ENCODE measurements at places on chromosomes 6 and 20.

GRCh38 chr6:149503872-149504271, 19.1 kb upstream of the ZC3H12D start:
- H3K27ac ChIP-seq: no peak overlapping the region
- H3K4me3 ChIP-seq: no peak overlapping the region
- H3K27me3 ChIP-seq: no peaks in the 10 kb centered on the region
- no peak for DNase-seq
- peaks cover 9% of the 10 kb centered on the region for H3K36me3 ChIP-seq

- peak; percentile 10 for DNase-seq
- H3K27me3 ChIP-seq: no peaks in the 10 kb centered on the region
These were observed 88.0 kb downstream of the PRND start for GRCh38 chr20:4809707-4810106.

DNA sequence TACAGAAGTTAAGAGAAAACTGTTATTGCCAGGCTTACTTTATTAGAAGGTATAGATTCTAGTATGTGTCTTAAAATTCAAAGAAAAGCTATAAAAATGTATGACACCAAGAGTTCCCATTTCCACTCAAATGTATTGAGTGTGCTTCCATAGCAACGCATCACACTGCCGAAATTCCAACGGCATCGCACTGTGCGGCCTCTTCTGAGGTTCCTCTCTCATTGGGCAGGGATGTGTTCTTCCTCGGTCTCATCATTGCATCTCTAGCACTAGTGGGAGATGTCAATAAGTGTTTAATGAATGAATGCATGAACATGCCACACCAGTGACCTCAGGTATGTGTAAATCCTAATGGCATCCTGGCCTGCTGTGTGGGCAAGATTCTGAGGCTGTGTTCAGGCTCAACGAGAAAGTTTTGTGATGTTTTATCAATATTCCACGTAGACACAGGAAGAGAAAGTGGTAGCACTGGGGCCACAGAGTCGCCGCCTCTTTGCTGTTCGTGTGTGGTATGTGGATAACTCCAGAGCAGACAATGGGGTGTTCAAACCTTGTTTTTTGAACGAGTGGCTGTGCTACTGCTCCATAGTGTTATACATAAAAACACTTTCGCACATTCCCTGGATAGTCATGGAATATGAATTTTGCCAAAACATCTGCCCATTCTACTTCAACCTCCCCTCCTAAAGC, 171.6 kb downstream of the ADGB start:
- no peak overlapping the region for H3K27ac ChIP-seq
- no peaks in the 10 kb centered on the region for H3K27me3 ChIP-seq
- peak overlapping the region; percentile 7 for H3K4me3 ChIP-seq
- no peaks in the 10 kb centered on the region for H3K36me3 ChIP-seq
- DNase-seq: peak; percentile 5

GRCh38 chr20:5859608-5860007, 90.7 kb downstream of the TRMT6 start:
- H3K27me3 ChIP-seq: no peaks in the 10 kb centered on the region
- H3K4me1 ChIP-seq: no peaks in the 10 kb centered on the region
- H3K36me3 ChIP-seq: no peaks in the 10 kb centered on the region
- DNase-seq: no peak
- no peak overlapping the region for H3K27ac ChIP-seq

DNA sequence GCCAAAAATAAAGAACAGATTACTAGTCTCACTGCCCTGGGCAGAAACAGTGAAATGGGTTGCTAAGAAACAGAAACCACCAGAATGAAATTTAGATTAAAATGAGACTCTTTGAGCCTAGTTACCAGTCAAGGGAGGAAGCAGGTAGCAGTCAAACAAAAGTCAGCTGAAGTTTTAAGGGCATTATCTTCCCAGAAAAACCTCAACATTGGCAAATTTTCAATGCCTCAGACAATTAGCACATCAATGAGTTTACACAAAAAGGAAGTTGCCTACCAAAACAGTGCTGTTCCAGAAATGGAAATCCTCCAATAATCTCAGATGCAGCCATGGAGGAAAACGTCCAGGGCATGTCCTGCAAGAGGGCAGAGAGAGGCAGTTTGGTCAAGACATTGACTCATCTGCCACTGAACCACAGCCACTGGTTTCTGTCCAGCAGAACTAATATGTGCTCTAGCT, 399.7 kb upstream of the ADGRB3 start:
- H3K4me3 ChIP-seq: no peak overlapping the region
- H3K27me3 ChIP-seq: no peaks in the 10 kb centered on the region
- no peaks in the 10 kb centered on the region for H3K4me1 ChIP-seq
- H3K27ac ChIP-seq: no peak overlapping the region
- no peak for DNase-seq

- H3K27me3 ChIP-seq: no peaks in the 10 kb centered on the region
- H3K27ac ChIP-seq: no peak overlapping the region
- H3K36me3 ChIP-seq: no peaks in the 10 kb centered on the region
- no peak for DNase-seq
- no peak overlapping the region for H3K4me3 ChIP-seq
These were observed 105.2 kb upstream of the BMP2 start for GRCh38 chr20:6662309-6662708.

GRCh38 chr6:139017227-139017626, 11.3 kb upstream of the ABRACL start:
- no peak overlapping the region for H3K4me3 ChIP-seq
- H3K27me3 ChIP-seq: no peaks in the 10 kb centered on the region
- no peak overlapping the region for H3K27ac ChIP-seq
- H3K4me1 ChIP-seq: no peaks in the 10 kb centered on the region
- no peak for DNase-seq

GRCh38 chr6:158041370-158041769, 59.7 kb downstream of the SYNJ2 start:
- peak overlapping the region; percentile 76 for H3K27ac ChIP-seq
- peaks cover 7% of the 10 kb centered on the region for H3K4me1 ChIP-seq
- peaks cover 3% of the 10 kb centered on the region for H3K36me3 ChIP-seq
- no peaks in the 10 kb centered on the region for H3K27me3 ChIP-seq
- no peak for DNase-seq

DNA sequence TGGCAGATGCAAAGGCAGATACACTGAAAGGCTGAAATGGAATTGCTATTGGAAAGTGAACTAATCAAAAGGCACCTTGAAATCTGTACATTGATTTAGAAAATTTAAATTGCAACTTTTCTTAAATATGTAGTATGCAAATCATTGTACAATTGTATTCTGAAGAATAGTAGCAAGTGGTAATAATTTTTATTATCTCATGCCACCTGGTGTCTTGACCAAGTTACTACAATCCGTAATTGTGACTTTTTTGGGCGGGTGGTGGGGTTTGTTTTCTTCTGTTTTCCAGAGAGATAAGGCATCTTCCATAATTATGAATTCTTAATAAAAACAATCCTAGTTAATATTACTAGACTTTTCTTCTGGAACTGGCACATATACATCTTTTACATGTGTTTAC, 12.5 kb upstream of the BCKDHB start:
- no peak overlapping the region for H3K27ac ChIP-seq
- H3K4me1 ChIP-seq: no peaks in the 10 kb centered on the region
- no peak overlapping the region for H3K4me3 ChIP-seq
- no peaks in the 10 kb centered on the region for H3K36me3 ChIP-seq

- no peaks in the 10 kb centered on the region for H3K4me1 ChIP-seq
- DNase-seq: no peak
- no peaks in the 10 kb centered on the region for H3K36me3 ChIP-seq
- H3K27me3 ChIP-seq: no peaks in the 10 kb centered on the region
- H3K27ac ChIP-seq: no peak overlapping the region
These were observed 78.3 kb downstream of the BTBD3 start for GRCh38 chr20:11995805-11996567.

- H3K4me1 ChIP-seq: no peaks in the 10 kb centered on the region
- no peak overlapping the region for H3K27ac ChIP-seq
- no peaks in the 10 kb centered on the region for H3K27me3 ChIP-seq
- H3K4me3 ChIP-seq: no peak overlapping the region
These were observed 132.1 kb downstream of the MMS22L start for GRCh38 chr6:97150932-97151331.

- no peak overlapping the region for H3K27ac ChIP-seq
- no peak overlapping the region for H3K4me3 ChIP-seq
- no peaks in the 10 kb centered on the region for H3K4me1 ChIP-seq
- no peak for DNase-seq
- no peaks in the 10 kb centered on the region for H3K27me3 ChIP-seq
These were observed 8.9 kb downstream of the NFS1 start for GRCh38 chr20:35690265-35690664.

DNA sequence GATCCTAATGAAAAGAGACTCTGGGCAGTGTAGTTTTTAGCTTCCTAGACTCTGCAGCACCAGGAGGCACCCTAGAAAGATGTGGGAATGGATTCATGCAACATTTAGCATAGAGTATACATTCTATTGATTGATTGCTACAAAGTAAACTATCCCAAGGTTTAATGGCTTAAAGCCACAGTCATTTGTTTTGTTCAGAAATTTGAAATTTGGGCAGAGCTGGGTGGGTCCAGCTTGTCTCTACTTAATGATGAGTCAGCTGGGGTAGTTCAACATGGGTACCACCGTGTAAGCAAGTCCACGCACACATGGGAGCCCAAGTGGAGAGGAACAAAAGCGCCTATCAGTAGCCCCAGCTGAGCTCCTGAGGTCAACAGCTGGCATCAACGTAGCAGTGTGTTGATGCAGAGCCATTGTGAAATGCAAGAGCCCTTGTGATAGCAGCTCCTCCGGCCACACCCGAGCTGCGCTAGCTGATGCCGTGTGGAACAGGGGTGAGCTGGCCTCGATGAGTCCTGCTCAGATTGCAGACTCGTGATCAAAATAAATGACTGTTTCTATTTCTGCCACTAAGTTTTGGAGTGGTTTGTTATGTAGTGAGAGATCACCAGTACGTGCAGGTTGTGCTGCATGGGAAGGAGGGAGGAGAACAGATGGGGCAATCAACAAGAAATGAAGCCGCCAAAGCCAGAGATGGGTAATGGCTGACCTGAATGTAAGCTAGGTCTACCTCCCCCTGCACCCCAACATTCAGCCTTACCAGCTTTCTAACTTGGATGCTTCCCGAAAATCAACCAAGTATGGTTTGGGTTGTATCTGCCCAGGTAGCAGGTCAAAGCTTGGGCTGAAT, 45.7 kb upstream of the TRAF3IP2 start:
- no peaks in the 10 kb centered on the region for H3K4me1 ChIP-seq
- no peak overlapping the region for H3K4me3 ChIP-seq
- DNase-seq: no peak
- no peaks in the 10 kb centered on the region for H3K36me3 ChIP-seq

DNA sequence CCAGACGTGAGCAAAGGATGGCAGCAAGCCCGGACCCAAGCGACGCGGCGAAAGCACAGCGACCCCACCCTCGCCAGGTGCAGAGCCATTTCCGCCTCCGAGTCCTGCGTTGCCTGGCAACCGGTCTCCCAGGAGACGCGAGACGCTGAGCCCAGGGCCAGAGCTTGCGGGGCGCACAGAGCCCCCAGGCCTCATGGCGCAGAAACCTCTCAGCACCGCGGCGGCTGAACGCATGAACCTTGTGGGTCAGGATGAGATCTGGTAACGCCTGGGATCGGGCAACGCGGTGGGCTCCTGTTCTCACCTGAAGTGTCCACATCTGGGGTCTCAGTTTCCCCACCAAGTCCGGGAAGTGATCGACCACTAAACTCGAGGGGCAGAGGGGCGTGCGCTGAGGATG, 77.7 kb downstream of the ANKRD60 start:
- DNase-seq: no peak
- no peaks in the 10 kb centered on the region for H3K27me3 ChIP-seq
- no peak overlapping the region for H3K27ac ChIP-seq
- no peak overlapping the region for H3K4me3 ChIP-seq
- H3K4me1 ChIP-seq: no peaks in the 10 kb centered on the region

- no peaks in the 10 kb centered on the region for H3K36me3 ChIP-seq
- no peaks in the 10 kb centered on the region for H3K27me3 ChIP-seq
- DNase-seq: no peak
- no peak overlapping the region for H3K4me3 ChIP-seq
- no peak overlapping the region for H3K27ac ChIP-seq
These were observed 60.9 kb downstream of the TFAP2C start for GRCh38 chr20:56689852-56690485.

- no peak overlapping the region for H3K27ac ChIP-seq
- H3K27me3 ChIP-seq: no peaks in the 10 kb centered on the region
- DNase-seq: no peak
- no peaks in the 10 kb centered on the region for H3K36me3 ChIP-seq
- H3K4me1 ChIP-seq: no peaks in the 10 kb centered on the region
- H3K4me3 ChIP-seq: no peak overlapping the region
These were observed 12.4 kb downstream of the WFDC3 start for GRCh38 chr20:45779011-45779915.

GRCh38 chr6:30957716-30958115, 16.9 kb downstream of the MUCL3 start:
- DNase-seq: no peak
- H3K27me3 ChIP-seq: no peaks in the 10 kb centered on the region
- H3K27ac ChIP-seq: no peak overlapping the region
- peaks cover 17% of the 10 kb centered on the region for H3K4me1 ChIP-seq
- H3K36me3 ChIP-seq: no peaks in the 10 kb centered on the region

DNA sequence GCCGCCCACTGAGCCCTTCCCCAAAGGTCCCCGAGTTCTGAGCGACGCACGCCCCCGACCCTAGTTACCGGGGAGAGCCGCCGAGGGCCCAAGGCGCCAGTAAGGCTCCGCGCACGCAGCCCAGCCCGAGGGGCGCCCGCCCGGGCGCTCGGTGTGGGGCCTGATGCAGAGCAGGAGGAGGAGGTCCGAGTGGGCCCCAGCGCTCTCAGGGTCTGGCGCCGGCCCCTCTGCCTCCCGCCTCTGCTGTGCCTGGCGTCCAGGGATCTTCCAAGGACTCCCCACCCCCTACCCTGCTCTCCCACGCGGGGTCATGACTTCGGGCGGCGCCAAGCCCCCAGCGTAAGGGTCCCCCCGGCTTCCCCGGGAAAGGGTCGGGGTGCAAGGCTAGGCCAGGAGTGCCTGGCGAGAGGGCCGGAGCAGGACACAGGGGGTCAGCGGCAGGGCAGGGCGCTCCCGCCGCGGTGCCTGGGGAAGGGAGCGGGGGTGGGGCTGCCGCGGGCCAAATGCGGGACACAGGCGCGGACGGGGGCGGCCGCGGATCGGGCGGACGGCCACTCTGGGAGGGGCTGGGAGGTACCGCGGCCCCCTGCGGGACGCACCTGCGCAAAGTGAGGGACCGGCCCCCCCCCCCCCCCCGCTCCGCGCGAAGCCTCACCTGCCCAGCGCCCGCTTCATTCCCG, 637 bp downstream of the ABHD12 start:
- H3K4me1 ChIP-seq: peaks cover 11% of the 10 kb centered on the region
- H3K27me3 ChIP-seq: no peaks in the 10 kb centered on the region
- no peaks in the 10 kb centered on the region for H3K36me3 ChIP-seq
- H3K4me3 ChIP-seq: peak overlapping the region; percentile 60
- no peak for DNase-seq

GRCh38 chr6:139591075-139591865, 216.8 kb upstream of the CITED2 start:
- DNase-seq: no peak
- H3K27ac ChIP-seq: no peak overlapping the region
- H3K36me3 ChIP-seq: no peaks in the 10 kb centered on the region
- H3K4me1 ChIP-seq: no peaks in the 10 kb centered on the region
- H3K4me3 ChIP-seq: no peak overlapping the region

All from CD8-positive, alpha-beta memory T cell (primary cell).